ENCODE measurements at places on chromosomes 12 and 14. TPM values are rescaled to one million over a fixed set of nuclear protein-coding genes. Genes with fewer than 3 reads are reported as not detected.
A peak's percentile ranks its signal among the peaks of the same experiment; 100 is the strongest.

DNA sequence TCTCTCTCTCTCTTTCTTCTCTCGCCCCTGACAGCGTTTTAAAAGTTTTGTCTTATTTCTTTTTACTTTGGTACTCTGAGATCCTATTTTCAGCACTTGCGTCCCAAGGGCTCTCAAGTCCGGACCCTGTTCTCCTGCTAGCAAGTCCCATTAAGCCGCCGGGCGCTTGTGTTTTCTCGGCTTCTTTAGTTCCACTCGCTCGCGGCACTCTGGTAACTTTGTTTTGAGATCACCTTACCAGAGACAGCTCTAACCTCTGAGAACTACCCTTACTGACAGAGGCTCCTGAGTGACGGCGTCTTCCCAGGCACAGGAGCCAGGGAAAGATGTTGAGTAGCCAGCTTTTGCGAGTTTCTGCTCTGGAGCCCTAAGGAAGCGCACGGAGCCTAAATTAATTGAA lies 2.7 kb upstream of the MYF5 start:
- DNase-seq: no peak

DNA sequence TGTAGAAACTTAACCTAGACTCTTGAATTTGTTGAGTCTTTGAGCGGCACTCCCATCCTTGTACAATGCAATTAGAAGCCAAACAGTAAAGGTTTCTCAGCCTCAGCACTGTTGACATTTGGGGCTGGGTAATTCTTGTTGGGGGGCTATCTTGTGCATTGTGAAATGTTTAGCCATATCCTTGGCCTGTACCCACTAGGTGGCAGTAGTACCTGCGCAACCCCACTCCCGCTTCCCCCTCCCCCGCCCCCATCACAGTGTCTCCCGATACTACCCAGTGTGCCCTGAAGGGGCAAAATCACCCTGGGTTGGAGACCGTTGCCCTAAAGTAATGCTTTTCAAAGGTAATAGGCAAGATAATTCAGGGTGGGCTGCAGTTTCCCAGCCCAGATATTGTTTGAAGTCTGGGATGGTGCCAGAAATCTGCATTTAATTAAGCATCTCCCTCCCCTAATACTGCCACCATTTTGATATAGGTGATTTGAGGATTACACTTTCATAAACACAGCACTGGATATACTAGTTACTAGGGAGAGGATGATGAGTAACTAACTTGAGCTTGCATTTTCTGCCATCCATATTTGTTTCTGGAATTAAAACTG lies 1.8 kb downstream of the COX6A1 start:
- DNase-seq: peak; percentile 88

The AGAP2 gene
- 70.7 TPM for total RNA-seq

DNA sequence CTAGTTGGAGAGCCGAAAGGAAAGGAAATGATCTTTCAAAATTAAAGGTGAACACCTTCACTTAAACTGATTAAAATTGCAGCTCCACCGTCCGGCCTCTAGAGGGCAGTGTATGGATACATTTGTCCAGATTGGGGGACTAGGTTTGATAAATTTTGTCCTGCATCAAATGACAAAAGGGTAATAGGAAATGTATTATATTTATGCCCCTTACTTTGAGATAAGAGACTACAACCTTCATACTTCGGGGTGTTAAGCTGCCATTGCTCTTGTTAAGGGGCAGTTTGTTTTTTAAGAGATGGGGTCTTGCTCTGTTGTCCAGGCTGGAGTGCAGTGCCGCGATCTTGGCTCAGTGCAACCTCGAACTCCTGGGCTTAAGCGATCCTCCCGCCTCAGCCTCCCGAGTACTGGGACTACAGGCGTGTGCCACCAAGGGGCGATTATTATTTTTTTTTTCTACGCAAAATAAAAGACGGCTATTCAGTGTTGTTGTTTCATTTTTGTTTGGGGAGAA lies 818 bp upstream of the SUOX start:
- peak; percentile 76 for DNase-seq

- DNase-seq: no peak
Observed at GRCh38 chr12:51977320-51977753, 25.8 kb downstream of the ACVR1B start.

DNA sequence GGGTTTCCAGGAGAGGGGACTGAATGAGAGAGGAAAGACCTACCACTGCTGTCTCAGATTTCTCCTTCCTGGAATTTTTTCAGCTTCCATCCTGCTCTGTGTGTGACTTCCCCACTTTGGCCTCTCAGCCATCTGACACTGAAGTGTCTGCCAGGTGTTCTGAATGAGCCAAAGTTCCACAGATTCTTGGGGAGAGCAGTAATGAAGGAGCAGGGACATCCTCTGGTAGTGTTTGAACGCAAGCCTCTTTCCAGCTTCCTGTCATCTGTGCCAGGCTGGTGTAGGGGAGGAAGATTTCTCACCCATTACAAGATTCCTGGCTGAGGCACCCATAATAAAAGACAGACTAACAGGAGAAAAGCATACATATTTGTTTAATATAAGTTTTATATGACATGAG lies 141.7 kb upstream of the NRXN3 start:
- DNase-seq: no peak

- no peak for DNase-seq
Observed at GRCh38 chr12:52206304-52207040, 14.7 kb upstream of the KRT80 start.

- DNase-seq: no peak
Observed at GRCh38 chr14:23442721-23443356, 7.4 kb upstream of the MYH7 start.

The CEBPE gene
- total RNA-seq: 0.79 TPM

DNA sequence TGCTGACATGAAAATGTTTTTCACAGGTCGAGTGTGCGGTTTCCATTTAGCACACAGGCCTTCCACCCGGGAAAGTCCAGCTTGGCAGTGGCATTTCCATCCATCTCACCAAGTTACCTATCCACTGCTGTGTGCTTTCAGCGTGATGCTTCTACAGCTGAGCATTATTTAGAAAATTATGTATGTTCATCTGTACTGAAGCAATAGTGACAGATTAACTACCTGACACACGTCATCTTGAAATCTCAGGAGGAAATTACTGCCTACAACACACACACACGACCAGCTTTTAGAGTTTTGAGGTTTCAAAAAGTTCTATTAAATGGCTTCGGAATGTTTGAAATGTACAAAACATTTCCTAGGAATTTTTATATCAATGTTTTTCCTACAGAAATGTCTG lies 39.4 kb downstream of the IFNG-AS1 start:
- no peak for DNase-seq

The COX8C gene
- total RNA-seq: not detected

DNA sequence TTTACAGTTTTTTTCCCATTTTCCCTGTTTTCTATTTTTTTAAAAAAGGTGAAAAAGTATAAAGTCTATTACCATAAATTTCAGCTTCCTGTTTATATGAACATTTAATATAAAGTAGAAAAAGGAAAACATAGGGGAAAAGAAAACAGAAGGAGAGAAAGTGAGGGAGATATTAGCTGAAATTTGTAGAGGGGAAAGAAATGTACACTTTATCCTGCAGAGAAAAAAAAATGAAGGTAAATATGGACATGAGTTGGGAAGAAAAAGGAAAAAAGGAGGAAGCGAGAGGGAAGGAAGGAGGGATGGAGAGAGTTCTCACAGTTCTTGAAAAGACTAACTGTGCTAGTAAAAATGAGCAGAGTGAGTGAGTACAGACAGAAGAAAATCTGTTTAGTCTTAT lies 91.6 kb upstream of the BTG1 start:
- no peak for DNase-seq

- DNase-seq: no peak
Observed at GRCh38 chr14:26597589-26598080, at the start of gene NOVA1. NOVA1 (minus strand) TSS chr14:26598033; CDS start chr14:26597436, 597 bp downstream.

DNA sequence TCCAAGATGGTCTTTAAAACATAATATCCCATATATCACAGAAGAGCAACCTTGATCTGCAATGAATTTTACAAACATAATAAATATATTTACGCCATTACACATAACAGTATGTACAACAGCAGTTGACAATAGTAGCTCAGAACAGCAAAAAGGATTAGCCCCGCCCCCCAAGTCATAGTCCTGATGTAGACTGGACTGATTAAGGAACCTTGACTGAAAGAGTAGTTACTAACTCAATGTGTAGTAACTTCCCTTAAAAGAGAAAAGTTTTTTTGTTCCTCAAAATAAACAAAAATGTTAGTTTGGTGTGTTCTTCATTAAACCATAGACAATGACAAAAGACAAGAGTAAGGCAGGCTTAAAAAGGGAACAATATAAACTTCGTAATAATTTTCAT lies 44.5 kb downstream of the GTF2A1 start:
- DNase-seq: no peak

DNA sequence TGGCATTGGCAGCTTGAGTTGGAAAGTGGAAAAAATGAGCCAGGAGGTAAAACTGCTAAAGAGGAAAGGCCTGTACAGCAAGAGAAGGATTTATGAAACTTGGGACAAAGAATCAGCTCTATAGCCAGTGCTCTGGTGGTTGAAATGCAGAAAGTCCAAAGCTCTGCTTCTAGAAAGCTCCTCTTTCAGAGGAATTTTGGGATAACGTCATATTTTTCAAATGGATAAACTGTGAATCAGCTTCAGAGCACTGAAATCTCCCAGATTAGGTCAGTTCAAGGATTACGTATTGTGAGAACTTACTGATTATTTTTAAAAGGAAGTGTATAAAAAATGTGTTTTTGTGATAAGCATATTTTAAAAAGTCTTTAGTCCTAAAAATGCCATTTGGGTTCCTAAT lies 203.1 kb upstream of the CNOT2 start:
- no peak for DNase-seq

The HRK gene
- total RNA-seq: not detected

DNA sequence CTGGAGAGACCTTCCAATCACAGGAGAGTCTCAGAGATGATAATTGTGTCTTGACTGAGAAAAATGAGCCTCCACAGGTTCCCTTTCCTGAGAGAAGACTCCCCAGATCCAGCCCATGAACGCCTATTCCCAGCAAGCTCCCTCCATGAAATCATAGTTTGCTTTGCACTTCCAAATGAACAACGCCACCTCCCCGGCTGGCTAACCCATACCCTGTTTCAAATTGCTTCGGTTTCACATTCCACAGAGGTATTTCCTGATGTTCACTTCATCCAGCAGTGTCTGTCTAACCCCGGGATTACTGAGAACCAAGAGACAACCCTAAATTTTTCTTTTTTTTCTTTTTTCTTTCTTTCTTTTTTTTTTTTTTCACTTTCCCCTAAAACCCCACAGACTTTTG lies 124.1 kb upstream of the RFLNA start:
- DNase-seq: no peak

- no peak for DNase-seq
Observed at GRCh38 chr12:15274561-15274967, 47.7 kb upstream of the PTPRO start.

GRCh38 chr14:40003773-40004172 lies 571.5 kb upstream of the FBXO33 start:
- DNase-seq: no peak

DNA sequence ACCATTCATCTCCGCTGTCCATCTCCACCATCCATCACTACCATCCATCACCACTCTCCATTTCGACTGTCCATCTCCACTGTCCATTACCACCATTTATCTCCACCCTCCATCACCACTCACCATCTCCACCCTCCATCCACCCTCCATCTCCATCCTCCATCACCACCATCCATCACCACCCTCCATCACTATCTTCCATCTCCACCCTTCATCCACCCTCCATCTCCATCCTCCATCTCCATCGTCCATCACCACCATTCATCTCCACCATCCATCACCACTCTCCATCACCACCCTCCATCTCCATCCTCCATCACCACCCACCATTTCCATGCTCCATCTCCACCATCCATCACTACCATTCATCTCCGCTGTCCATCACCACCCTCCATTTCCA lies 5.2 kb upstream of the CEP170B start:
- no peak for DNase-seq

- DNase-seq: no peak
Observed at GRCh38 chr12:119354172-119354571, 19.6 kb downstream of the CCDC60 start.

DNA sequence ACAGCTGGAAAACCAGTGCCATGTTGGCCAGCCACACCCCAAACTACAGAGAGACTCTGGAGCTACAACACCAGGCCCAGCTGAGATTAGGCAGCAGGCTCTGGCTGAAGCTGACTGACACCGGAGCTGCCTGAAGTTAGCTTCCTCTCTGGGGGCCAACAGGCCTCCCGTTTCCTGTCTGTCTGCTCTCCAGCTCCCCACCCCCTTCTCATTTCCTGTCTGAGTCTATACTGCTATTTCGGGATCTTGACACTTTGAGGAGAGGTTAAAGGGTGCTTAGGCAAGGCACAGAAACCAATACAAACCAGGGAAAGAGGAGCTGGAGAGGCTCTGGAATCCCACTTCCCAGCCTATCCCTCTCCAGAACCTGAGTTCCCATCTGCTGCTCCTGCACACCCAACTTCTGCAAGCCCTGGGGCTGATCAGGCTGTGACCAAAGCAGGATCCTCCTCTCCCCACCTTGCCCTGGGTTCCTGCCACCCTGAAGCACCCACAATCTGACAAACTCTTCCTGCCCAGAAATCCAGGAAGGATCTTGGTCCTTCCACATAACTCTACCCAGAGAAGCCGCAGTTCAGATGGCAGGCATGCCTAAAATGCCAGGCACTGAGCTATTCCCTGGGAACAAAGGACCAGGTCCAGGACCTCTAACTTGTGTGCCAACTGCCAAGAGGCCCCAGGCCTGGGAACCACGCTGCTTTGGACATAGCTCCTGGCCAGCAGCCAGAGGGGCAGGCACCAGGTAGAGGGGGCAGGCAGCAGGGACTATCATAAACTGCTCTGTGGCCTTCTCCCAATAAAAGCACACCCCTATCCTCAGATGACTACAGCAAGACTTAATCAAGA lies 39.9 kb downstream of the PRPF40B start:
- peak; percentile 90 for DNase-seq

- no peak for DNase-seq
Observed at GRCh38 chr12:48990552-48990951, 8.6 kb downstream of the DDN start.

The CLEC1B gene
- not detected for total RNA-seq

- no peak for DNase-seq
Observed at GRCh38 chr12:65597527-65597926, 226.8 kb upstream of the HMGA2 start.

DNA sequence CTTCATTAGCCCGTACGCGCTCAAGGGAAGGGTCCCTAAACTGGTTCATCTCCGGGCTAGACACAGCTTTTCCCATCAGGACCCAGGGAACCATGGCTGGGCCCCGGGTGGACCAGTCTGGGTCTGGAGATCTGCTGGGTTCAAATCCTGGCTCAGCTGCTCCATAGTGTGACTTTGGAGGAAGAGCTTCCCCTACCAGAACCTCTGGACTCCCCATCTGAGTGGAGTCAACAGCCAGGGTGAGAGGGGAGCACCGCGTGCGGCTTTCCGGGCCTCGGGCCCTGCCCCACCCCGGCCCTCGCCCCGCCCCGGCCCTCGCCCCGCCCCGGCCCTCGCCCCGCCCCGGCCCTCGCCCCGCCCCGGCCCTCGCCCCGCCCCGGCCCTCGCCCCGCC lies 41.2 kb downstream of the BEGAIN start:
- DNase-seq: peak; percentile 71

- peak; percentile 72 for DNase-seq
Observed at GRCh38 chr14:65243766-65244442, 141.6 kb upstream of the MAX start.

DNA sequence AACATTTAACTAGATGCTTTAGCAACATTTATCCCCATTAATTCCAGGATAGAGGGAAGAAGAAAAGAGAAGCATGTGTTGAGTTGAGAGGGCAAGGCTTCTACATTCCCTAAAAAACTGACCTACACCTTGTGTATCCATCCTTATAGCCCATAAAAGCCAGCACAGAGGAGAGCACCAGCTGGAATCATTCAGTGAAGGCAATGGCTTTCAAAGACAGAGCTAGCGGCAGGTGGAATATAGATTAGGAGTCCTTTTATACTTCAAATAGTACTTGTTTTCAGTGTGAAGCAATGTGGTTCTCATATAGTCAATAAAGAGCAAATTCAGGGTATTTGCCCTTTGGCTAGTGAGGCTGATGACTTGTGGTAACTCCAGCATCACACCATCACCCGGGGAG lies 94.4 kb downstream of the TBC1D30 start:
- no peak for DNase-seq
